ENCODE measurements at places on chromosomes 13 and 19.

GRCh38 chr19:50051964-50052363 is 26.2 kb downstream of the ZNF473 start:
- DNase-seq: no peak

DNA sequence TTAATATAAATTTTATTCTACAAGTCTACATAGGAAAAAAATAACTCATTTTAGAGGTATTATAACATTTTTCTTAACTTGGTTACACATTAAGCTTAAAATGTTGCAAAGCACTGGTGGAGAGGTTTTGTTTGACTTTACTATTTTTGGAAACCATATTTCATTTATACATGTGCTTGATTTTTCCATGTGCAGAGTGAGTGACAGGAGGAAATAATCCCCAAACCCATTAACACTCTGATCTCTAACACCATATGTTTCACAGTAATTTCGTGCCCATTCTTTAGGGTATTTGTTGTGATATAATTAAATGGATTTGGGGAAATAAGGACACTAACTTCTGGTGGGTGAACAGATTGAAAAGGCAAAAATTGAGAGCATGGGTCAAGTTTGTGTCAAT is 2124.4 kb upstream of the PCDH20 start:
- DNase-seq: no peak

DNA sequence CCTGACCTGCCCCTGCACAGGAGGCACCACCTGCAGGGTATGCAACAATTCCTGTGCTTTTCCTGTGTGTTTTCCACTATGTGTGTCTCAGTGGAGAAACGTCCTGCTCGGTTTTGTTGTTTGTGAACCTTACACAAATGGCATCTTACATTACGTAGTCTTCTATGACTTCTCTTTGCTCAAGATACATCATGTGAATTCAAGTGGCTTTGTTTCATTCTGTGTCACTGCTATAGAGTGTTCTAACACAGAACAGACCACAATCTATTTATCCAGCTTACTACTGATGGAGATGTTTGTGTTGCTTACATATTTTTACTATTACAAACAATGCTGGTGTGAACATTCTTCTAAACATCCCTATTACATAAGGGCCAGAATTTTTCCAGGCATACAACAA is 97.7 kb downstream of the ANKRD10 start:
- no peak for DNase-seq

DNA sequence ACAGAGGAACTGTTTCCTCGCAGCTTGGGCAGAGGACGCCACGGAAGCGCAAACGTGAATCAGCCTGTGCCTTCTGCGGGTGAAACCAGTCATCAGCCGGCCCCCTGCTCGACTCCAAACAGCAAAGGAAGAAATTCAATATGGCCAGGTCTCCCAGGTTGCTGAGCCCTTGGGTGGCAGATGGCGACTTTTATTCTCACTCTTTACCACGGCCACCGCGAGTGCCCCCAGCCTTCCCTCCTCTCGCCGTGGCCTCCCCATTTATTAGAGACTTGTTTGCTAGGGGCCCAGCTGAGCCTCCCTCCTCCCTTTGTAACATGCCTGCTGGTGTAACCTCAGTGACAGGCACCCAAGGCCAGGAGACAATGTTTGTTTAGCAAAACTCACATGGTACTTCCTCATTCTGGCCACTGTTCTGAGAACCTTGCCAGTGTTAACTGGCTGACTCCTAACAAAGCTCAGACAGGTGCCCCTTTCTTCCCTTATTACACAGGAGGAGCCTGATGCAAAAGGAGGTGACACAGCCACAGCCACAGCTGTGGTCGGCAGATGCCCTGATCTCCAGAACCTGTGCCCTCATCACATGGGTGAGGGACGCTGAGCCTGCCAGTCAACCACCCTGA is 5.8 kb downstream of the RAB20 start:
- no peak for DNase-seq

- DNase-seq: no peak
Measured at GRCh38 chr19:19074196-19074882, 10.5 kb downstream of the SLC25A42 start.

- no peak for DNase-seq
Measured at GRCh38 chr19:13670846-13671245, 93.5 kb upstream of the MRI1 start.

GRCh38 chr19:40281381-40282208 is 3.5 kb downstream of the AKT2 start:
- no peak for DNase-seq

- DNase-seq: no peak
Measured at GRCh38 chr13:98054301-98054700, 88.6 kb upstream of the FARP1 start.

DNA sequence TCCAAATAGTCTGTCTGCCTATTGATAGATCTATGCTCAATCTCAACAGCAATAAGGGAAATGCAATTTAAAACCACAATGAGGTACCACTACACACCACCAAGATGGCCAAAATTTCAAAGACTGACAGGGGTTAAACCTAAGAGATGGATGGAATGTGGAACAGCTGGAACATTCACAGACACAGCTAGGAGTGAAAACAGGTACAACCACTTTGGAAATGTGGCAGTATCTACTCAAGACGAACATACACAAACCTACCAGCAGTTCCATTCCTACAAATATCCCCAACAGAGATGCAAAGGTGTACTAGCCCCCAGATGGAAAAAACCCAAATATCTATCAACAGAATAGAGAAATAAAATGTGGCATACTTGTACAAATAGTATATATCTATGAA is 86.4 kb downstream of the TSC22D1 start:
- no peak for DNase-seq

GRCh38 chr19:48685583-48685982 is 10.2 kb upstream of the FUT2 start:
- DNase-seq: no peak

Measured in GM06990 (cell line).